ENCODE measurements at places on chromosomes 4 and X.

GRCh38 chr4:116603096-116603495 is 482.3 kb downstream of the TRAM1L1 start:
- no peak for ATAC-seq

DNA sequence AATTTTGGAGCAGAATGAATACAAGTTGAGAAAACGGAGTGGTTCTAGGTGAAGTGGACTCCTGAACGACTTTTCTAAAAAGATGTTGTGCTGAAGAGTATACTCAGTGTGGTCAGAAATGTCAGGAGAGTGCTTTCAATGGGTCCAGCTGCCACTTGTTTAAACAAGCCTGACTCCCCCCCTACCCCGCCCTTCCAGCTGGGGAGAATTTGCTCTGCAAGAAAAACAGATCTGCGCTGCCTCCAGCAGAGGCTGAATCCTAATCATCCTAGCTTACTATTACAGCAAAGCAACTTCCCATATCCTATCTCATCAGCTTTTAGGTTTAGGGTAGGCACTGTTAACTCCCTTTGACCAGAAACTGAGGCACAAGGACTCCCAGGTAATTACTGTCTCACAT is 1.9 kb downstream of the MAP3K15 start:
- ATAC-seq: no peak

GRCh38 chrX:154083126-154083517 is 14.4 kb downstream of the MECP2 start:
- no peak for ATAC-seq

DNA sequence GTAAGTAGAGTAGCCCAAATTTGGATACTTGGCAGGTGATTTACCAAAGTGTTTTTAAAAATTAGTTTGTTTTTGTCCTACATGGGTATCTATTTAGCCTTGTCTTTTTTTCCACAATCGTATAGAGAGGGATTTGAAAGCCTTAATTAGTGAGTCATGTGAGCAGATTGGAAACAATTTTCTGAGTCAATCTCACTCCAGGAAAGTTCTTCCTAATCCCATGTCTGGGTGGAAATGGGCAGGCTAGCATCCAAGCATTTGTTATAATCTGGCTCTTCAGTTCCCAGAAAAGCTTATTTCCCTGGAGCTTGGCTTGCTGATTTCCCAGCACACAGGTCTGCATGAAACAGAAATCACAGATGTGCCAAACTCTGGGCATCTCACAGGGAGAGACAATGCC is 426.9 kb upstream of the BOD1L1 start:
- ATAC-seq: no peak

GRCh38 chrX:133660281-133660680 is 245.0 kb upstream of the GPC4 start:
- no peak for ATAC-seq

DNA sequence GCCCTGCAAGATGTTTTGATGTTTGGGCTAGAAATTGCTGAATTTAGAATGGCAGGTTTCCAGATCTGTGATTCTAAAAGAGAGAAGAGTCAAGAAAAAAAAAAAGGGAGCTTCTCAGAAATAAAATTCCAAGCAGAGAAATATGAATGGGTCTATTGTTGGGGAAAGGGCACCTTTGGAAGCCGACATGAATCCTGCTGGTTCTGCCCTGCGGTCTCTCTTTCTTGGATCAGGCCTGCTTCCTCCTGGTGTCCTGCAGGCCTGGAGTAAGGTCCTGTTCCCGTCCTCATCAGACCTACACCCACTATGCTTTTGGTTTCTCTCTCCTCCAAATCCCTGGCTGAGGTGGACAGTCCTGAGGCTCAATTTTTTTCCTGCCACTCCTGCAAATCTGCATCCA is 109.8 kb upstream of the TRIM2 start:
- ATAC-seq: no peak

DNA sequence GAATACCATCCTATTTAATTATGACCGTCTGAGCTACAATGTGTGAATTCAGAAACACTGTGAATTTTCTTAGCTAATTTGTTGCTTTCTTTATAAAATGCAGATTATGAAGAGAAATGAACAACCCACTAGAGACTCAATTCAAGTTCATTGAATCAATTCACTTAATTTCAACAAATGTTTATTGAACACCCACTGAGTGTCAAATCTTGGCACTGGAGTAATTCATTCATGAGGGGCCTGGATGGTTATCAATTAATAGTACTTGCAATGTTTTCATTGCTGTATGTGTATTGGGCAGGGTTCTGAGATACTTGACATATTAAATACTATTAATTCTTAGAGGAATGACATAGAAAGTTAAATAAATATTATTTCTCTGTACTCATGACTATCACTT is 789.4 kb downstream of the STPG2 start:
- no peak for ATAC-seq

DNA sequence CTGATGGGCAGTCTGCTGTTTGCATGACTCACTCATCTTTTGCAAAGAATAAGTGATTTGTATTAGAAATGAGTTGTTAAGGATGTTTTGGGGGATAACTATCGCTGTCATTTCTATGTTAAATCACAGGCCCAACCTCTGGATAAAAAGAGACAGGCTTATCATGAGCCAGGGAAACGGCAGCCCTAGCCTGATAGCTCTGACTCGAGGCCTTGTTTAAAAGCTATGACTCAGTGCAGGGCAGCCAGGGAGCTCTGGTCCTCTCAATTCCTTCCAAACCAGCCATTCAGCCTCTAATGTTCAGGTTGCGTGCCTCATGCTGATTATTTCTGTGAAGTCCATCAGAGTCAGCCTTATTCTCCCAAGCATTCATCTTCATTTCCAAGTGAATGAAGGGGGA is 305.9 kb upstream of the HAND2 start:
- ATAC-seq: no peak

DNA sequence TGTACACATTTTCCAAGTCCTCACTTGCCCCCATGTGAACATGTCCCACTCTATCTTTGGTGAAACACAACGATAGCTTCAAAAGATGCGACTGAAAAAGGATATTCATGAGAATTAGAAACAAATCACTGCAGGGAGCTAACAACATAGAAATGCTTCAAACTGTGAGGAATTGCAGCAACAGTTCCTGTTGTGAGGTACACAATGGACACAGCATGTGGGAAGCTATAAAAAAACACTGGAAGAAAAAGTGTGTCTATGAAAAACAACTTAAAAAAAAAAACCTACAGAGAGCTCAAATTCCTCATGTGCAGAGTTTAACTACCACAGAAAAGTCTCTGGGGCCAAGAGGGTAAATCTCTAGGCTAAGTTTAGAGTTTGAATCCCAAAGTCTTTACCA is 51.6 kb upstream of the BLTP1 start:
- no peak for ATAC-seq

DNA sequence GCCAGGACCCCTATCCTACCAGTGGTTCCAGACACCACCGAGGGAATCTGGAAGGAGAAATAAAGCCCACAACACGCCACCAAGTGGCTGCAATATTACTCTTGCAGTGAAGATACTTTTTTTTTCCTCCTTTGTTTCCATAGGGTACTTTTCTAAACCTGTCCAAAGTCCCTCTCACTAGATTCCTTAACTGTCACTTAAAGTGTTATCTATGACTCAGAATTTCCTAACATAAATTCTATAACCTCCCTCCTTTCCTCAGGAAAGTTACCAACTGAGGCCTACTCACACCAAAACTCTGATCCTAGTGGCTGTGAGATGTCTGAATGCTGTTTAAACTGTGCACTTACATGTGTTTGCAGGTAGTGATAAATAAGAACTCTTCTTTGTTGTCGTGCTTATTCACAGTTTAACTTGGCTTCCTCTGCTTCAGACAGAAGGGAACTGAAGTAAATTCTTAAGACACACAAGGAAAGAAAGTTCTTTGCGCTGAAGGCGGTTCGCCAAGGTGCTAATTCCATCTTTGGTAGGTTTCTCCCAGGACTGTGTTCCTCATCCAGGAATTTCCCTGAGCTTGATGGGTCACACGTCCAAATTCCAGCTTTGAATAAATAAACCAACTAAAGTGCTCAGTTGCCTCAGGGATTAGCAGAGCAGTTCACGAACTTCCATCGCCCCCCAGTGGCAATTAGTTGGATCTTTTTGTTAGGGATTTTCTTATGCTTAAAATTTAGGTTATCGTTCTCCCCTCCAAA is 10.7 kb upstream of the HCCS start:
- ATAC-seq: no peak

DNA sequence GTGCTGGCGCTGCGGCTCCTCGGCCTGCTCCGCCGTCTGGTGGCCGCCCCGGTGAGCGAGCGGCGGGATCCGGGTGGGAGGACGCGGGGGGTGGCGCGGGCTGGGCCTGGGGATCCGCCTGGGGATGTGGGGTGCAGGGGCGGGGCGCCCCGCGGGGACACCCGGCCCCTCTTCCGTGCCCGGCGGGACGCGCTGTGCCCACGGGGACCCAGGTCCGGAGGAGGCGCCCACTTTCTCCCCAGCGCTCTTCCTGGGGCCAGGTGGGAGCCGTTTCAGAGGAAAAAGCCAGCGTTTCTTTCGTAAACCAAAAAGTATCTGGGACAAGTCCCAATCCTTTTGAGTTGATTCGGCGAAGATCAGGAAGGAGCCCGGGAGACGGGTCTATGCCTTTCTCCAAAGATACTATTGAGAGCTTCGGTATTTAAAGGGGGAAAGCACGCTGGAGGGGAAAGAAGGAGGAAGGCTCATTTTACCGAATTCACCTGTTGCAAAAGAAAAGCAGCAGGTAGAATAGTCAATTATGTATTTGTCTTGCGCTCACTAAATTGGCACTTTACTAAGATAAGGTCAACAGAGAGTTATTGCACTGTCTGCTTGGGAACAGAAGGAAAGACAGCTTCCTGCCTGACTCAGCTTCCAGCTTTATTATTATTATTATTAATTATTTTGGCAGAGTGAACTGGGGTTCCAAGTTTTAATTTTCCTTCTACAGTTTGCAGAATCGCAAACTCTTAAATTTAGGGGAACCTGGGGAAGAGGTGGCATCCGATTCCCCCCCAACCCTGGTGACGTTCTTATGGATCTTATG is 81.5 kb upstream of the CD99 start:
- ATAC-seq: no peak

DNA sequence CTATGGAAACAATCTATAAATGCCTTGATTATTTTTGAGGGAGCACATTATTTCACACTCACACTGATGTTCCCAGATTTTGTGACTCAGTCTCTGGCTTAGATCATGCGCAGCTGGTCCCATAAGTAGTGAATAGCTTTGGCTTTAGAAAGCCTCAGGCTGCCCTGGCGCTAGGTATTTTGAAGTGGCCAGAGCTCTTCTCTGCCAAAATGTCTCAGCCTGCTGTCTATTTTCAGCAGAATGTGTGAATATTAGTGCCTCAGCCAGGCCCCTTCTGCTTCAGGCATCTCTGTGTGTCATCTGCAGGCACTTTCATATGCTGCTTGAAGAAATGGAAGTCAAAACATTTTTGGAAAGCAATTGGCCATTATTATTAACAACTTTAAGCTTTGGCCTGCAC is 931.0 kb upstream of the INTU start:
- no peak for ATAC-seq

DNA sequence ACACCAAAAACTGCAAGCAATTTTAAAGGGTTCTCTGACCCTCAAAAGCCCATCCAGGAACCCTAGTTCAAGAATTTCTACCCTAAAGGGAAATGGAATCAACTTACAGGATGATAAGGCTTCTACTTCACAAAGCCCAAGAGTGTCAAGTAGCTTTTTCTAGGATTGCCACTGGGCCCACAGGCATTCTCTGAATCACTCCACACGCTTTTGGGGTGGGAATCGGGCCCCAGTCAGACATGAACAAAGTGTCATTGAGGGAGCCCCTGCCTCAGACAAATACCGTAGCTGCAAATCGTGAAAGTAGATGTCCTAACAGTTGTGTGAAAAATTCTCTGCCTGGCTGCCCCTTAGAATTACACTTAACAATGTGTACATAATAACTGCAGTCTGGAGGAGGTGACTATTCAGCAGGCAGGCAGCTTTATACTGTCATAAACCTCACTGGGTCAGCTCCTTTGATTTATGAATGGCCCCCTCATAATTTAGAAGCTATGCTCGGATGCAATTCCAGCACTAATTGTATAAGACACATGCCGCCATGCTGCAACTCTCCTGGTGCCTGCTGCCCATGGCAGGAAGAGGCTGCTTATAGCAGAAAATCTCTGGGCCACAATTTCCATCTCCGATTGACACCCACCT is 36.7 kb downstream of the CHRDL1 start:
- no peak for ATAC-seq

GRCh38 chr4:8392591-8393190 is 47.8 kb downstream of the ACOX3 start:
- ATAC-seq: no peak

DNA sequence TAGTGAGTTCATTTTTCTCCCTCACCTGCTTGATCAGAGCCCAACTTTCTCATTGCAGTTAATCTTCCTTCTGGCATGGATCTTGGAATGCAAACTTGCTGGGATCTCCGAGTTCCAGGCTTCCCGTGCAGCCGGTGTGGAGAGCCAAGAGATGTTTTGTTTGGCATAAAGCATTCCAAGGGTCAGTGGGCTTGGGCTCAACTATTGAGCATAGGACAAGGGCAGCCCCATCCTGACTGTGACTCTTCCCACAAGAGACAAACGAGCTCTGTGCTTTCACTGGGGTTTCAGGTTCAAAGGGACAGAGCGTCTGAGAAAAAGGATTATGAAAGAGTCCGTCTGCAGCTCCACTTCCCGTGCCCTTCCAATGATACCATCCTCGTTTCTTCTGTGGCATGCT is 10.5 kb downstream of the TLR7 start:
- ATAC-seq: no peak

DNA sequence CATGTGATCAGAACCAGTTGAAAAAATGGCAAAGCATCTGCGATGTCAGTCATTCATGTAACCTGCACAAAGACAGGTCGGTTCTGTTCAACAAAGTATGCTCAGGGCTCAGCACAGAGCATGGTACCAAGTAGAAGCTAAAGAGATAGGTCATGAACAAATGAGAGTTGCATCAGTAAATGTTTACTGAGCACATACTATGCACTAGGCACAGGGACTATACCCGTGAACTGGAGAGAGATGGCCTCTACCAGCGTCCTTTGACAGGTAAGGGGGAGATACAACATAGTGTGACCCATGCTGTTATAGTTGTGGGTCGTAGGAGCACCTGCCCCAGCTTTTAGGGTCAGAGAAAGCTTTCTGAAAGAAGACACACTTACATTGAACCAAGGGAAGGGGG is 46.7 kb downstream of the PHKA2 start:
- no peak for ATAC-seq

DNA sequence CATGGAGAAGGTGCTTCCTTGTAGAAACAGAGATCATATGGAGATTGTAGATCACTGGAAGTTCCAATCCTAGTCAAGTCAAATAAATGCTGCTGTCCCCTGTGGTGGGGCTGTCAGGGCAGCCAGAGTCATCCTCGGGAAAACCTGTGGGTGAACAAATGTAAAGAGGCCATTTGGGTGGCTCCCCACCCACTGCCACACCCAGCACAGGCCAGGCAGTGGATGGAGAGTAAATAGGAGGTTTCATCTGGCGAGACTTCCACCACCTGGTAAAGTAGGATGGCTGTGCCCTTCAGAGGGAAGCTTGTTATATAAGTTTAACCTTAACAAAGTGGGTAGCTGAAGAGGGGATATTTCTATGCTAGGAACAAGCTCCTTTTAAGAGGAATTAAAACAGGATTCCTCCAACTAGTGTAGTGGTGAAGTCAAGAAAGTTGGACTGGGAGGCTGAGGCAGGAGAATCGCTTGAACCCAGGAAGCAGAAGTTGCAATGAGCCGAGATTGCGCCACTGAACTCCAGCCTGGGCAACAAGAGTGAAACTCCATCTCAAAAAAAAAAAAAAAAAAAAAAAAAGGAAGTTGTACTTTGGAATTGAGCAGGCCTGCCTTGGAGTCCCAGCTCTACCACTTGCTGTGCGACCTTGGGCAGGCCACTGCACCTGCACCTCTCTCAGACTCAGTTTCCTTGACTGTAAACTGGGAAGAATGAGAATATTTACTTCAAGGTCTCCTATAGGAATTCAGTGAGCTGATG is 273.7 kb downstream of the PTTG2 start:
- ATAC-seq: no peak
